ENCODE measurements at places on chromosomes 1 and 21. TPM values are rescaled to one million over a fixed set of nuclear protein-coding genes. Genes with fewer than 3 reads are reported as not detected.

DNA sequence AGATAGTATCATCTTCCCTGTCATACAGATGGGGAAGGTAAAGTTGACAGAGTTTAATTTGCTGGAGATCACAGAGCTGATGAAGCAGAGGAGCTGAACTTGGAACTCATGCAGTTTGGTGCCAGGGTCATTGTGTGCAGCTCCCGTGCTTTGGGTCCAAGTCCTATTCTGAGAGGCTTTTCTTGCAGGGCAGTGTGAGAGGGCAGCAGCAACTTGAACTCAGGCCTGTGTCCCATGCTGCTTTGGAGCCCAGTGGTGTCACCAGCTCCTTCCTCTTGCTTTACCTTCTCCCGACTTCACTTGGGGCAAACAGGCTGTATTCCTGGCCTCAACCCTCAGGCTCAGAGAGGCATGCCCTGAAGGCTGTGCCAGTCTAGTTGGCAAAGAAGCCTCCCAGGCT is 24.7 kb downstream of the INAVA start:
- no peak overlapping the region for H3K27ac ChIP-seq
- no peaks in the 10 kb centered on the region for H3K36me3 ChIP-seq
- DNase-seq = no peak
- H3K4me3 ChIP-seq = no peak overlapping the region
- peaks cover 16% of the 10 kb centered on the region for H3K27me3 ChIP-seq

GRCh38 chr21:25062061-25062460 is 545.2 kb downstream of the MRPL39 start:
- no peaks in the 10 kb centered on the region for H3K4me1 ChIP-seq
- no peak overlapping the region for H3K27ac ChIP-seq
- DNase-seq = no peak
- no peak overlapping the region for H3K4me3 ChIP-seq

- DNase-seq = no peak
- no peaks in the 10 kb centered on the region for H3K27me3 ChIP-seq
- H3K36me3 ChIP-seq = no peaks in the 10 kb centered on the region
Observed at GRCh38 chr1:190608282-190608681, 130.6 kb upstream of the BRINP3 start.

Gene RIT1
- total RNA-seq = 39.5 TPM

Gene DCST2
- total RNA-seq = not detected

Gene SOX13
- total RNA-seq = 6.8 TPM

- no peak for DNase-seq
- no peaks in the 10 kb centered on the region for H3K27me3 ChIP-seq
- H3K4me3 ChIP-seq = no peak overlapping the region
- H3K36me3 ChIP-seq = no peaks in the 10 kb centered on the region
- H3K4me1 ChIP-seq = peaks cover 3% of the 10 kb centered on the region
- no peak overlapping the region for H3K27ac ChIP-seq
Observed at GRCh38 chr1:245500546-245500945, 345.8 kb downstream of the KIF26B start.

Gene EFNA3
- 2.1 TPM for total RNA-seq

Gene TSACC
- total RNA-seq = not detected

GRCh38 chr1:1344655-1345361 is 4.4 kb downstream of the DVL1 start:
- peaks cover 21% of the 10 kb centered on the region for H3K36me3 ChIP-seq
- peak overlapping the region; percentile 56 for H3K27ac ChIP-seq
- H3K4me3 ChIP-seq = peak overlapping the region; percentile 29
- no peaks in the 10 kb centered on the region for H3K27me3 ChIP-seq

DNA sequence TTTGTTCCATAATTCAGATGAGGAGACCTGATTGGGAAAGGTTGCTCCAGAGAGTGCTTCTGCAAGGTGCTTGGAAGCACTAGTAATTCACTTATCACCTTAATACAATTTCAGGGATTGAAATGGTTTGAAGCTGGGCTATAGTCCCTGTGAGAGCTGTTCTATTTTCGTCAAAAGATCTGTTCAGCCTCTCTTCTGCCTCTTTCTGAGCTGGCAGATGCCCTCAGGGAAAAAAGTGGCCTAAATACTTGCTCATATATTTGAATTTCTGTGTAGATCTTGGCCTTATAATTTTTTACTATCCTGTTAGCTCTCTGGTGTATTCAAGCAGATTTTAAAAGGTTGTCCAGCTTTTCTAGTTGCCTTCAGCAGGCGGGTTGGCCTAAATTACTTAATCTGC is 22.3 kb downstream of the C1orf146 start:
- no peak for DNase-seq
- no peak overlapping the region for H3K27ac ChIP-seq
- H3K36me3 ChIP-seq = no peaks in the 10 kb centered on the region

GRCh38 chr1:156571261-156571852 is 1.0 kb downstream of the IQGAP3 start:
- DNase-seq = peak; percentile 96
- H3K36me3 ChIP-seq = peaks cover 16% of the 10 kb centered on the region
- peak overlapping the region; percentile 81 for H3K4me3 ChIP-seq
- H3K4me1 ChIP-seq = peaks cover 17% of the 10 kb centered on the region
- peaks cover 18% of the 10 kb centered on the region for H3K27me3 ChIP-seq

Gene LCE6A
- not detected for total RNA-seq

Gene NES
- total RNA-seq = 1.5 TPM

- DNase-seq = no peak
- H3K4me1 ChIP-seq = peaks cover 46% of the 10 kb centered on the region
- peak overlapping the region; percentile 88 for H3K27ac ChIP-seq
- H3K36me3 ChIP-seq = no peaks in the 10 kb centered on the region
- peak overlapping the region; percentile 80 for H3K4me3 ChIP-seq
Observed at GRCh38 chr1:145956781-145957442, 905 bp downstream of the LIX1L start.

DNA sequence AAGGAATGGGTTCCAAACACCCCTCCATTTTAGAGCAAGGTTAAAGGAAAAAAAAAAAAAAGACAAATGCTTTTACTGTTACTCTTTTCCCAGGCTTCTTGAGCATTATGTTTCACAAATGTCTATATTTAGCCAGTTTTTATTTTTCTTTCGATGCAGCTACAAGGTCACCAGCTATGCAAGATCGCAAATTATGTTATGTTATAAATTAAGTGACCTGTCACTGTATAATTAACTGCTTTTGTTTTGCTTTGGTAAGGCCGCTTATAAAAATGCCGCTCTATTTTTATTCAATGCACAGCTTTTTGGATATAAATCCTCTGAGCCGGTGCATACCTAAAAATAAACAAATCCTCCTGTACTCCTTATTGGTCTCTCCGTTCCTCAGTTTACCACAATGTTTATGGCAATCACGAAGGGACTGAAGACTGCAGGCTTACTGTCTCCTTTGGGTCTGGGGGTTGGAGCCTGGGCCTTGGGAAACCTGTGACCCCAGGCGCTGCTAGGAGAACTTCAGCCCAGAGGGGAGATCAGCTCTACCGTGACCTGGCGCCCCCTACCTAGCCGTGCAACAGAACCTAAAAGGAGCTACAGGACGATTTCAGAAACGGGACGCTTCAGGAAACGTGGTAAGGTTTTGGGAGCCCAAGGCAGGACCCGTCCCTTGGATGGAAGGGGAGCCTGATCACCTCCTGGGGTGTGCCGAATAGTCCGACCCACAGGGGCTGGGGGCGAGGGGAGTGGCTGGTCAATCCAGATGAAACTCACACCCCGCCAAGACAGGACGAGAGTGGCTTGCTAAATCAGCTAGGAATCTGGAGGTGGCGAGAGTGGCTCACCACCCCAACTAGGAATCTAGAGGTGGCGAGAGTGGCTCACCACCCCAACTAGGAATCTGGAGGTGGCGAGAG is 101.2 kb upstream of the CD55 start:
- no peak overlapping the region for H3K27ac ChIP-seq
- DNase-seq = no peak
- no peaks in the 10 kb centered on the region for H3K36me3 ChIP-seq
- no peak overlapping the region for H3K4me3 ChIP-seq

- peak; percentile 90 for DNase-seq
- no peak overlapping the region for H3K27ac ChIP-seq
- no peak overlapping the region for H3K4me3 ChIP-seq
Observed at GRCh38 chr21:36697060-36697850, 1.7 kb upstream of the SIM2 start.

DNA sequence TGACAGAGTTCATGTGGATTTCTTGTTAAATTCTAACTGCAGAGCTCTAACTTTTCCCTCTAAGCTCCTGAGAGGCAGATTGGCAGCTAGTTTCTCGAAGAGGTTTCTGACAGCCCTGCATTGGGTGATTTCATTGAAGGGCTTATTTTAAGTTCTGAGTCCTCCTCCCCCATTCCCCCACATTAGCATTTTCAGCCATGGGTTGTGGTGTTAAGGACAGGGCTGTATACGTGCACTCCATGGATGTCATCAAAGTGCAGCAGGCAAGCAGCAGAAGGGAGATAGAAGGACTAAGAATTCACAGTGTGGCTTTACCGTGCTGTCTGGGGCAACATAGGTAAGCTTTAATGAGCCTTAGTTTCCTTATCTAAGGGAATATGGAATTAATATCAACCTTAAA is 19.0 kb downstream of the CRYZ start:
- H3K4me3 ChIP-seq = no peak overlapping the region
- H3K27me3 ChIP-seq = no peaks in the 10 kb centered on the region
- no peak for DNase-seq
- peaks cover 19% of the 10 kb centered on the region for H3K36me3 ChIP-seq
- no peak overlapping the region for H3K27ac ChIP-seq

- H3K36me3 ChIP-seq = no peaks in the 10 kb centered on the region
- no peak overlapping the region for H3K27ac ChIP-seq
- no peaks in the 10 kb centered on the region for H3K4me1 ChIP-seq
- no peak for DNase-seq
- no peaks in the 10 kb centered on the region for H3K27me3 ChIP-seq
Observed at GRCh38 chr1:111648806-111649205, 29.2 kb downstream of the RAP1A start.

Gene PDZK1
- total RNA-seq = 0.29 TPM

Gene PPFIA4
- total RNA-seq = 8.0 TPM

- H3K27ac ChIP-seq = no peak overlapping the region
- peaks cover 3% of the 10 kb centered on the region for H3K4me1 ChIP-seq
- H3K27me3 ChIP-seq = no peaks in the 10 kb centered on the region
- no peaks in the 10 kb centered on the region for H3K36me3 ChIP-seq
Observed at GRCh38 chr1:39988618-39989343, 33.8 kb downstream of the MFSD2A start.

Gene REN
- not detected for total RNA-seq

DNA sequence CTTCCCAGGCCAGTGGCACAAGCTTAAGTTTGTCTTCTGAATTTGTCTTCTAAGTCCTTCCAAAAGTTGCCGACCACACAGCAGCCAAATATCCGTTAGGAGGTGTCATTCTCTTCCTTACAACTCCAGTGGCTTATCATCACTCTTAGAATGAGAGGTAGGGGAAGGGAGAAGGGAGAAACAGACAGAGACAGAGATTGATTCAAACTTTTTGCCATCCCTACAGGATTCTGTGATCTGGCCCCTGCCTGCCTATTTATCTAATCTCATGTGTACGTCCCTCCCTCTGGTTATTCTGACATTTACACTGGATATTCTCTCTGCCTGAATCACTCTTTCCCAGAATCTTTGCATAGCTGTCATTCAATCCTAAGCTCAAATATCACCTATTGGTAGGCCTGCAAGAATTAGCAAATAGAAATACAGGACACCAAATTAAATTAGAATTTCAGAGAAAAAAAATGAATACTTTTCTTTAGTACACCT is 488 bp upstream of the GNL2 start:
- peaks cover 20% of the 10 kb centered on the region for H3K4me1 ChIP-seq
- H3K27me3 ChIP-seq = no peaks in the 10 kb centered on the region
- DNase-seq = no peak
- peaks cover 23% of the 10 kb centered on the region for H3K36me3 ChIP-seq
- H3K27ac ChIP-seq = peak overlapping the region; percentile 93

DNA sequence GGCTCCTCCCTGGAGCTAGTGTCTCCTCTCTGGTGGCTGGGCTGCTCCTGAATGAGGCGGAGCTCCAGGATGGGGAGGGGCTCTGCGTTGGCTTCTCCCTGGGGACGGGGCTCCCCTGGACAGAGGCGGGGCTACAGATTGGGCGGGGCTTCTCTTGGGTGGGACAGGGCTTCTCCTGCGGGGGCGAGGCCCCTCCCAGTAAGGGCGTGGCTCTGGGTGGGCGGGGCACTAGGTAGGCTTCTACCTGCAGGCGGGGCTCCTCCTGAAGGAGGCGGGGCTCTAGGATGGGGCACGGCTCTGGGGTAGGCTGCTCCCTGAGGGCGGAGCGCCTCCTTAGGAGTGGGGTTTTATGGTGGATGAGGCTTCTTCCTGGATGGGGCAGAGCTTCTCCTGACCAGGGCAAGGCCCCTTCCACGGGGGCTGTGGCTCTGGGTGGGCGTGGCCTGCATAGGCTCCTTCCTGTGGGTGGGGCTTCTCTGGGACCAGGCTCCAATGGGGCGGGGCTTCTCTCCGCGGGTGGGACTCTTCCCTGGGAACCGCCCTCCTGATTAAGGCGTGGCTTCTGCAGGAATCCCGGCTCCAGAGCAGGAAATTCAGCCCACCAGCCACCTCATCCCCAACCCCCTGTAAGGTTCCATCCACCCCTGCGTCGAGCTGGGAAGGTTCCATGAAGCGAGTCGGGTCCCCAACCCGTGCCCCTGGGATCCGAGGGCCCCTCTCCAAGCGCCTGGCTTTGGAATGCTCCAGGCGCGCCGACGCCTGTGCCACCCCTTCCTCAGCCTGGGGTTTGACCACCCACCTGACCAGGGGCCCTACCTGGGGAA is 22.7 kb upstream of the ARF1 start:
- no peaks in the 10 kb centered on the region for H3K36me3 ChIP-seq
- H3K4me1 ChIP-seq = no peaks in the 10 kb centered on the region
- H3K27ac ChIP-seq = no peak overlapping the region

DNA sequence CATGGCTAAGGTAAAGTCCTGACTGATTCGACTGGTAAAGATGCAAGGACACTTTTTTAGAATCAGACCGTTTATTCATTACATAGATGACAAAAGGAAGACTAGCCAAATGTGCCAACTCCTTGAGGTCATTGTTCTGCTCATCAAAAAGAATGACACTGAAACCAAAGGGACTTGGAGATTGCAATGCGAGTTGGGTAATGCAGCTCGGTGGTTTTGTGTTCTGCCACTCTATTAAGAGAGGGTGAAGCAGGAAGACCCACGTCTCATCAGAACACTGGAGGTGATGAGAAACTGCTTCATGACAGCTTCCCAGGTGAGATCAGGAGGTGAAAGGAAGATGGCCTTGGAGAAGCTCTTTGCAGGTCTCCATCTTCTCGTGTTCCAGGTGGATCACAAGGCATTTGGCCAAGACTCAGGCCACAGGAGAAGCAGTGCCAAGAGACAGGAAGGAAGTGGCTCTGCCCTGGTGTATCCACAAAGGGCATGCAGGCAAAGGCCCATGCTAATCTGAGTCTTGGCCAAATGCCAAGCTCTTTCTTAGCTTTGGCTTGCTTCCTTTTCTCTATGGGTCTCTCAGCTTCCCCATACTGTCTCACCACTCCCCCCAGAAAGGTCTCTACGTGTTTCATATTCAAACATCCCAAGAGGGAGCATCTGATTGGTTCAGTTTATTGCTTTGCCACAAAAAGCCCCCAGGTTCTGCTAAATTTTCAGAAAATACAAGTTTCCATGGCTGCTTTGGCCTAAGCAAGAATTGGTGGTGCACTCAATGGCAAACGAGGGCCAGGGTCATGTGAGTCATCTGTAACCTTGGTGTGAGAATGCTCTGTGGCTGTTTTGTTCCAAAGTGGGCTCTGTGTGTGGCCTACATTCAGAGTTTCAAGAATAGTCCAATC is 5.7 kb upstream of the CCT8 start:
- H3K36me3 ChIP-seq = no peaks in the 10 kb centered on the region
- no peak for DNase-seq
- H3K4me1 ChIP-seq = no peaks in the 10 kb centered on the region
- no peak overlapping the region for H3K4me3 ChIP-seq

GRCh38 chr1:61017651-61018050 is 64.7 kb upstream of the NFIA start:
- H3K27me3 ChIP-seq = peaks cover 4% of the 10 kb centered on the region
- no peaks in the 10 kb centered on the region for H3K36me3 ChIP-seq
- H3K27ac ChIP-seq = no peak overlapping the region

Gene TMEM81
- 1.8 TPM for total RNA-seq

Gene SPRR5
- total RNA-seq = not detected

Gene ARHGAP29
- total RNA-seq = 13.3 TPM

All from osteoblast (primary cell).